Choroid plexus epithelial cell (primary cell): ENCODE measurements at places on chromosomes 2 and 18.

GRCh38 chr2:44974064-44974715 is 32.7 kb downstream of the SIX3 start:
- peak; percentile 62 for DNase-seq

DNA sequence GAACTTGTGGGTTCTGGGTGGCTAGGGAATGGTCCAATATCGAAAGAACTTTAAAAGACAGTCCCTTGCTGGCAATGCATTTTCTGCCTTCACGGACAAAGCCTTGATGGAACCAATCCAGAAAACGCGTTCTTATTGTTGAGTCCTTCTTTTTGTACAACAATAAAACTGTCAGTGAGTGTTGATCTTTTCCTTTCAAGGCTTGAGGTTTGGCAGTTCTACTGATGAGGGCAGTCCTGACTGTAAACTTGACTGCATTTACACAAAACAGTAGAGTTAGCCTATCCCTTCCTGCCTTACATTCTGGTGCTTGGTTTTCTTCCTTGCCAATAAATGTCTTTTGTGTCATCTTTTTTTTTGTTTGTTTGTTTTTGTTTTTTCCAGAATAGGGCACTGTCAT is 2.5 kb upstream of the UGT1A7 start:
- DNase-seq: no peak

- DNase-seq: no peak
These were observed 1.6 kb upstream of the FHOD3 start for GRCh38 chr18:36295880-36296301.

- DNase-seq: no peak
These were observed 48.9 kb downstream of the PLEKHA3 start for GRCh38 chr2:178529194-178529593.

DNA sequence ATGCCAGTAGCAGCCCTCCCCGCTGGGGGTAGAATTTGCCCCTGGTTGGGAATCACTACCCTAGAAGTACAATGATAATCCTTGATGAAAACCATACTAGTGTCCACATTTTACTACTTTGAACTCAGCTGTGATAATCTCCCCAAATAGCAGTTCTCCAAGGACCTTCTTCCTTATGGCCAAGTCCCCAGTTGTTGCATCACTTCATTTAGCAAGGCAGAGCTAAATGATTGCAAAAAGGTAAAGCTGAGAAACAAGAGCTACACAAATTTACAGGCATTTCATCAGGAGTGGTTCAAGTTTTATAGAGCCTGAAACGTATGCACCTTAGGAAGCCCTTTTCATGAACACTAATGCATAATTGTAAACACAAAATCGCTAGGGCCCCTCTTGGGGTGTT is 44.9 kb upstream of the REL start:
- no peak for DNase-seq

GRCh38 chr2:156181208-156181607 is 151.3 kb downstream of the NR4A2 start:
- no peak for DNase-seq

- no peak for DNase-seq
These were observed 275.7 kb downstream of the PDE11A start for GRCh38 chr2:177796654-177797415.

DNA sequence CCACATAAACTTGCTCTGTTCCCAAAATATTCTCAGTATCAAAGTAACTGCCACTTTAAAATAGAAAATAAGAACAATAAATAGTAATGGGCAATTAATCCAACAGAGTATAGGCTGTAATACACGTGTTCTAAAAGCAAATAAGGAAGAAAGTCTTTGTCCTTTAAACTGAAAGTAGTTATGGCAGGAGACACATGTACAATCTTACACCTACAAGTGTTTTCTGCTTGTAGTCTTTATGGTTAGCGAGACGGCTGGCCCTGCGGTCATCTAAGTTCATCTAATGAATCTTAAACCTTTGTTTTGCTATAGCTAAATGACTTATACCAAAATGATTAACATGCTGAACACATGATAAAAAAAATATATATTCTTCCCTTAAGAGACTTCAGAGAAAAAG is 32.4 kb downstream of the CYB5A start:
- DNase-seq: no peak

DNA sequence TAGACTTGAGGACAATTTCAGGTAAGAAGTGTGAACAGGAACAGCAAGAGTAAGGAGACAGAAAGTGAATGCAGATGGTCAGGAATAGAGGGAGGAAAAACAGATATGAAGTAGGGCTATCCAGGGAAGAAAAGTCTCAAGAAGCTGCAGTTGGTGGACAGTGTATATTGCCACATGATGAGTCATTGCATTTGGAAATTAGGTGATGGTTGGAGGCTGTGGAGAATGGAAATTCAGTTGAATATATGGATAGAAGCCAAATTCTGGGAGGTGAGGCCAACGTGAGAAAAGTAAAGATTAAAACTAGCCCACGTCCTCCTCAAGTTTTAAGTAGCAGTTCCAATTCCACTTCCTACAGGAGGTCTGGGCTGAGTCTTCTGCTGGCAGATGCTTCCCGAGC is 158.4 kb downstream of the UBE2E3 start:
- peak; percentile 78 for DNase-seq

- DNase-seq: peak; percentile 27
These were observed 130.9 kb upstream of the SMAD7 start for GRCh38 chr18:49081511-49082155.

DNA sequence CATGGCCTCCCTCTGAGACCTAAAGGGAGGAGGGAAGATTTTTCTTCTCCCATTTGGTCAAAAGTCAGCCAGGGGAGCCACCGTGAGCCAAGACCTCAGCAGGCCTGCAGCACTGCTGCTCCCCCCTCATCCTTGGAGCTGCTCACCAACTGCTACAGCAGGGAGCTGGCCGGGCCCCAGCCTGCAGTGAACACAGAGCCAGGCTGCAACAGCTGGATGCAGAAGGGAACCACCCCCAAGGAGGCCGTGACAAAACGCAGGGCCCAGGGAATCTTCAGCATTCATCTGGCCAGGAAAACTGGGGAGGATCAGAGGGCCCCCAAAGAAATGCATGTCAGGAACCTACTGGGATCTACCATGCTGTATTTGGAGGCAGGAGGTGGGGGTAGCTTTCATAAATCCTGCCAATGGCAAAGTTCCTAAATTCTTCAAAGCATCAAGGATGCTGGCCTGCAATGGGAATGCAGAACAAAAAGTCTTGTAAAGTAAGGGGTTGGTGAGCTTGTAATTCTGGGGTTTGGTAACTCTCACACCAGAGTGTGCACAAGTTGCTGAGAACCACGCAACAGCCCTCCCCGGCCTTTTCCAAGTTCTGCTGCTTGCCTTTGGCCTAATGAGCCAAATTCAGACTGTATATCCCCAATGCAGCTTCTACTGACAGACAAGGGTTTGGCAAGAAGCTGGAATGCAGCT is 61.0 kb downstream of the CACNB4 start:
- no peak for DNase-seq

GRCh38 chr2:127143841-127144782 is 37.2 kb upstream of the BIN1 start:
- DNase-seq: peak; percentile 87

- peak; percentile 47 for DNase-seq
These were observed 8.6 kb upstream of the COBLL1 start for GRCh38 chr2:164850235-164850634.

- DNase-seq: no peak
These were observed 392.5 kb upstream of the KLHL29 start for GRCh38 chr2:22992441-22992840.

DNA sequence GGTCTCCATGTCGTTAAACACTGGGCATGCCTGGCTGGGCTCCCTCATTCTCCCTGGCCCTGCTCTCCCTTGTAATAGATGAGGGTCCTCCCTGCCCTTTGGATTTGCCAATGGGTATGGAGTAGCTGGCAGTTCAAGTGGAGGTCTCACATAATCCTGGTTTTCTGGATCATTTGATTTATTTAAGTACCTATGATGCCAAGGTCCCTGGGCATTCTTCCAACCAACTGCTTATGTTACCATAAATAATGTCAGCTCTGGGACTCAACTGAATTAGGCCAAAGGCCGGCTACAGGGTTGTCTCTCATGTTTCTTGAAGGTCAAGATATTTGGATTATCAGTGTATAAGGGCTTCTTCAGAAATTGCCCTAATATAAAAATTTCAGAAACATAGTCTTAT is 104.9 kb upstream of the LYPD6 start:
- no peak for DNase-seq

GRCh38 chr2:129178356-129178755 is 801.1 kb upstream of the RAB6C start:
- no peak for DNase-seq

- DNase-seq: no peak
These were observed 491.2 kb downstream of the SUCLG1 start for GRCh38 chr2:83967854-83968253.

- DNase-seq: no peak
These were observed 252.1 kb downstream of the CDCA7 start for GRCh38 chr2:173606619-173607248.

- no peak for DNase-seq
These were observed 25.9 kb downstream of the MBD5 start for GRCh38 chr2:148046802-148047201.

- no peak for DNase-seq
These were observed 44.9 kb upstream of the LDLRAD4 start for GRCh38 chr18:13173578-13174145.

DNA sequence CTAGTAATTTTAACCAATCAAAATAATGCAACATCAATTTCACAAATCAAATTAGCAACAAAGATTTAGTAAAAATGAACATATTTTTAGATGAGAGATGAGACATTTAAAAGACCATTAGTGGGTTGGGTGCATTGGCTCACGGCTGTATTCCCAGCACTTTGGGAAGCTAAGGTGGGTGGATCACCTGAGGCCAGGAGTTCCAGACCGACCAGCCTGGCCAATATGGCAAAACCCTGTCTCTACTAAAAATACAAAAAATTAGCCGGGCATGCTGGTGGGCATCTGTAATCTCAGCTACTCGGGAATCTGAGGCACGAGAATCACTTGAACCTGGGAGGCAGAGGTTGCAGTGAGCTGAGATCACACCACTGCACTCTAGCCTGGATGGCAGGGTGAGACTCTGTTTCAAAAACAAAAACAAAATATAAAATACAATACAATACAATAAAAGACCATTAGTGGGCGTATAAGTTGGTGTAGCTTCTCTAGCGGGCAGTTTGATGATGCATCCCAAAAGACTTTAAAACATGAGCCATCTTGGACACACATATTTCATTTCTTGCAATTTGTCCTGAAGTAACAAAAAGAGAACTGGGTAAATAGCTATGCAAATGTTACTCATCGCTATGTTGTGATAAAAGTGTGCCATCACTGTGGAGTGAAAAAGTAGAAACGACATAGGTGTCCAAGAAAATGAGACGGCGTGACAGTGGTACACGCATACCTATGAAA is 101.8 kb downstream of the COL6A3 start:
- DNase-seq: no peak

DNA sequence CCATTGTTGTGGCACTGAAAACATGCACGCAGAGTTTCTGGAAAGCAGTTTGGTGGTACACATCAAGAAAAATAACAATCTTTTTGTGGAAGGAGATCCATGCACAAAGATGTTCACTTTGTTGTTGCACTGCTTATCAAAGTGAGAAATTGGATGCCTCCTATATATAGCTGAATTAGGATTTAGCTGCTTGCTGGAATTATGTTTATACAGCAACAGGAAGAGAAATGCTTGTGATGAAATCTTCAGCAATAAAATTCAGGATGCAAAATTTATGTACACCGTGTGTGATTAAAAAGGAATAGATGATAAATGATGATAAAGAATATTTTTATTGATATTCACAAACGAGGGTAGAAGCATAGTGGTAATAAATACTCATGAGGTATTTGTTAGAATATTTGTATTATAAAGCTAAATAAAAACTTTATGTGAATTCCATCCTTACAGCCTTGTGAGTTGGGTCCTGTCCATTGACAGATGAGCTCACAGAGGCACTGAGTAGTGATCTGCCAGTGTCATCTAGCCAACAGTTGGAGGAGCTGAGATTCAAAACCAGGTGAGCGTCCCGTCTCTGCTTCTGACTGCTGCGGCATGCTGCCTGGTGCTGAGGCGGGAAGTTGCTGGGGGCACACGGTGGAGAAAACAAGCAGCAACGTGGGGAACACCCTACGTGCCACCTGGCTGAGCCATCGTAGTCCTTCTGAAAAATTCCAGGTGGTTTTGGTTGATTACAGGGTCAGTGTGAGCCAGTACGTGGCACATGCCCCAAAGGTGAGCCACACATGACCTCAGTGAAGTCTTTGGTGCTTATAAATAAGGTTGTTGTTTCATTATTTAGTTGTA is 80.2 kb downstream of the ASAP2 start:
- DNase-seq: no peak

DNA sequence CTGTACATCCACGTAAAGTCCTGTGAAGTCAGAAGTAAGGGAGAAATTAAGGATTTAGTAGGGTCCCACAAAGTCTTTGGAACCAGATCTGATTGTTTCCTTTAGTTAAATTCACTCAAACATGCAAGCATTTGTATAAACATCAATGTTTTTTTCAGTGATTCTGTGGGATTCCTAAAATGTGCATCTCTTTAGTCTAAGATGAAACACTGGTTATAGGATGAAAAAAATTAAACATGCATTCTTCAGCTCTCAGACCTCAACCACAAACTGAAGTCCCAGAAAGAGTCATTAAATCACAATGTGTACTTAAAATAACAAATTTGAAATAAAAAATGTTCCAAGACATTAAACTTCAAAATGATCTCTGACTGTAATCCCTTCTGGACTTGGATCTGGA is 76.5 kb upstream of the APCDD1 start:
- DNase-seq: no peak

GRCh38 chr2:64685430-64685829 is 31.7 kb upstream of the SERTAD2 start:
- peak; percentile 60 for DNase-seq

- DNase-seq: peak; percentile 82
These were observed 102.5 kb upstream of the PIEZO2 start for GRCh38 chr18:11251891-11252270.

DNA sequence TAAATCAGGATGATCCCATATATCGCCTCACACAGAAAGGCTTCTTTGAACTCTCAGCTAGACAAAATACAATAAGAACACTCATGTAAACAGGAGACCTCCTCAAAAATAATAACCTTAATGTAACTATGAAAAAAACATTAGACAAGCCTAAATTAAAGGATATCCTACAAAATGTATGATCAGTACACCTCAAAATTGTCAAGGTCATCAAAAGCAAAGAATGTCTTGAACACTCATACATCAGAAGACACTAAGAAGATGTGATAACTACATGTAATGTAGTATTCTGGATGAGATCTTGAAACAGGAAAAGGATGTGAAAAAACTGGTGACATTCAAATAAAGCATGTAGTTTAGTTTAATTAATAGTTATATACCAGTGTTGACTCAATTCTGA is 616.8 kb upstream of the ZEB2 start:
- no peak for DNase-seq

- no peak for DNase-seq
These were observed 240.7 kb upstream of the FAM98A start for GRCh38 chr2:33839791-33840190.

DNA sequence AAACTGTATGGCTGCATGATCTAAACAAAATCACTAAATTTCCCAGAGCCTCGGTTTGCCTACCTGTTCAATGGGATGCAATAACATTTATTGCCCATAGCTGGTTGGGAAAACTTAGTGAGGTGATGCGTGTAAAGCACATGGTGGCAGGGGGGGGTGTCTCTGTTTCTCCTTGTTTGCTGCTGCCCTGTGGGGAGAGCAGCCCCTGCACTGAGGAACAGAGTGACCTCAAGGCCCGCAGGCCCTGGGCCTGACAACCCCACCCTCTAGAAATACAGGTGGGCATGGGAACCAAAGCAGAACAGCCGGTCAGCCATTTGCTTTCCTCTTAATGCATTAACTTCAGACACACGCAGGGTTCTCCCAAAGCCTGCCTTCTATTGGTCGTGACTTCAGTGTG is 55.1 kb upstream of the SLC66A3 start:
- DNase-seq: no peak
